RPMI8226 (cell line): ENCODE measurements at places on chromosomes 7 and 10.

GRCh38 chr7:10346032-10346431, 627.6 kb upstream of the PHF14 start:
- DNase-seq, result no peak

DNA sequence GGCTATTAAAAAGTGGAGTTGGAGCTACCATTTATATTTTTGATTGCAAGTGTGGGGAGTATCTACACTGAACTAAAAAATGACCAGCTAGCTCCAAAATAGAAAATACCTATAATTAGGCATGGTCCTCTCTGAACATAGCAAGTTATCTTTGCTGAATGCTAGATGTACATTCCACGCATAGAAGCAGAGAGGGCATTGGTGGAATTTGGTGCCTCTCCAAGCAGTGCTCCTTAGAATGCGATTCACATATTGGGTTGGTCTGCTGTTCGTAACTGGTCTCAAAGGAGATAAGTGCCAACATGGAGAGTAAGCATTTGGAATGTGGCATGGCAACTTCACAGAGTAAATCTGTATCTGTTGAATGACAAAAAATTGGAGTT, 196.2 kb downstream of the PTN start:
- DNase-seq, result no peak

GRCh38 chr7:7491044-7491443, 44.6 kb downstream of the COL28A1 start:
- no peak for DNase-seq

DNA sequence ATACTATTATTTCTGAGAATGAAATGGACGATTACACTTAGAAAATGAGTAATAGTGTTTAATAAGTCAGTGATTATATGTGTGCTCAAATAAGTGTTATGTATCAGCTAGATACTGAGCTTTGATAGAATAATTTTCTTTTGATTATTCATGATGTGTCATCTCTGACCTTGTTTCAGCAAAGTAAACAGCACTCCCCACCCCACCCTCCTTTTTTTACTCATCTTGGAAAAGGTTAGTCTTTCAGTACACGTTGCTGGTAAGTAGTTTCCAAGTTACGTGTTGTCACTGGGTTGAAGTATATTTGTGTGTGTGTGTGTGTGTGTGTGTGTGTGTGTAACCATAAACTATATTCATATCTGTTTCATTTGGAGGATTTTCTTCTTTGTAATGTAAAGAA, 84.1 kb downstream of the GNAI1 start:
- DNase-seq, result no peak

- DNase-seq, result peak; percentile 36
These were observed 627 bp upstream of the FLNC start for GRCh38 chr7:128829391-128830166.
